ENCODE measurements at places on chromosomes 1 and 21.
A peak's percentile ranks its signal among the peaks of the same experiment; 100 is the strongest.

- no peak for DNase-seq
Observed at GRCh38 chr1:240278082-240278481, 186.4 kb downstream of the FMN2 start.

DNA sequence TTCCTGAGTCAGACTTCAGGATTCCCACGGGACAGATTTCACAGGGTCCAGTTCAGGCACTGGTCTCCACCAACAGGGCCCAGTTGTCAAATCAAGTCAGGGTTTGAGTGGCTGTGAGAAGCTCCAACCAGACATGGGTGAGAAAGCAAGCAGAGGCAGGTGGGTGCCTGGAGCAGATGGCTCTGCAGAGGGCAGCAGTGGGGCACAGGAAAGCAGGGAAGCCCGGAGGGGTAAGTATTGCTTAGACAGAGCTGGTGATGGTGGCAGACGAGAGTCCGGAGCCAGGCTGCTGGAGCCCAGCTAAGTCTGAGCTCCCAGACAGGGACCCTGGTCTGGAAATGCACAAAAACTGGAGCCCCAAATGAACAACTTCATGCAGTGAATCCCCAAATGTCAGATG is 40.4 kb downstream of the RIMS3 start:
- DNase-seq, result no peak

GRCh38 chr21:26539566-26539965 is 33.5 kb downstream of the CYYR1 start:
- no peak for DNase-seq

DNA sequence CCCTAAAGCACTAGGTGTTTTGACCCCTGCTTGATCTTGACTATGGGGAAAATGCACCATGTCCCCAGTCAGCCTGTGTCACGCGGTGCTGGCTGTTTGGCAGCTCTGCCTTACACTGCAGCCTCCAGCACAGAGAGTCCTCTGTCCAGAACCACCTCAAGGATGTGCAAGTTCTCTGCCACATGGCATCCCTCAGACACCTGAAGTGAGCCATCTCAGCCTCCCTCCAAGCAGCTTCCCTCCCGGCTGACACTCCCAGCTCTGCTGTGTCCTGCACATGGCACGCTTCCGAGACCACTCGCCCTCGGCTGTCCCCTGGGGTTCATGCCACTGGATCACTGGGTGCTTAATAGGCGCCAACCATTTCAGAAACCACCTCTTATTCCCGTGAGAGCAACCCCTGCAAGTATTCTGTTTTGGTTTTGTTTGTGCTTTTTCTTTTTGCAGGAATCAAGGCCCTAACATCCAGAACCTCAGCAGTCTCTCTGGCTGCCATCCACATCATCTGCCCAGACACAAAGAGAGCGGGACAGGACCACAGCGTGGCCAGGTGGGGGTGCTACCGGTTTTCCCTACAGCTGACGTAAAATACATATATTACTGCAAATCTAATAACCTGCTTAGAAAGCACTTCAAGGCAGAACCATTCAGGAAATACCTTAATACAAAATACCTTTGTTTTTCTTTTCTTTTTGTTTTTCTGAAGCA is 45.7 kb downstream of the CAPZB start:
- no peak for DNase-seq

DNA sequence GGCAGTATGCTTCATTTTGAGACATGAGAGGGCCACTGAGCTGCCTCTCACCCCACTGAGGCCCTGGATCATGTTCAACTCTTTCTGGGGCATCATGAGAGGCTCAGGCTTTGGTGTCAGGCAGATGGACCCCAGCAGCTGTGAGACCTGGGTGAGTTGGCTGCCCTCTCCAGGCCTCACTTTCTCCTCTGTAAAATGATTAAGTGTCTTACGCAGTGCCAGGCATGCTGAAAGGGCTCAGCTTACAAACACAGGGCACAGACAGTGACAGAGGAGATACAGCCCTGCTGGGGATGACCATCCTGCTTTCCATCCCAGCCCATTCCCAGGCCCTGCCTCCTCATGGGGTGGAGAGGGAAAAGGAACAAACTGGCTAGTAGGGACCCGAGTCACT is 387.4 kb downstream of the MATN1 start:
- DNase-seq, result no peak

- no peak for DNase-seq
Observed at GRCh38 chr1:63935553-63935952, 161.7 kb downstream of the ROR1 start.

DNA sequence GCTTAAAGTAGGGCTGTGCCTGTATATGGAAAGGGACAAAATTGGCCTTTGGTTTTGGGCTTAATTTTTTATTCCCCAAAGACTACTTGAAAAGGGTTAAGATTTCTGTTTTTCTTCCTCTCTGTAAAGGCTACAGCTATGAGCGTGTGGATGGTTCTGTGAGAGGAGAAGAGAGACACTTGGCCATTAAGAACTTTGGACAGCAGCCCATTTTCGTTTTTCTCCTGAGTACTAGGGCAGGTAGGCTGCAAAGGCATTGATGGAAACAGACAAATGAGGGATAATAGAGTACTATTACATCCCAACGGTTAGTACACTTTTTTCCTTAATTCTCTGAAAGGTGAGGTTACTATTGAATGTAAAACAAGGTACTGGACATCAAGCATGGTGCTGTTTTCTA is 29.6 kb downstream of the CHD1L start:
- DNase-seq, result no peak

DNA sequence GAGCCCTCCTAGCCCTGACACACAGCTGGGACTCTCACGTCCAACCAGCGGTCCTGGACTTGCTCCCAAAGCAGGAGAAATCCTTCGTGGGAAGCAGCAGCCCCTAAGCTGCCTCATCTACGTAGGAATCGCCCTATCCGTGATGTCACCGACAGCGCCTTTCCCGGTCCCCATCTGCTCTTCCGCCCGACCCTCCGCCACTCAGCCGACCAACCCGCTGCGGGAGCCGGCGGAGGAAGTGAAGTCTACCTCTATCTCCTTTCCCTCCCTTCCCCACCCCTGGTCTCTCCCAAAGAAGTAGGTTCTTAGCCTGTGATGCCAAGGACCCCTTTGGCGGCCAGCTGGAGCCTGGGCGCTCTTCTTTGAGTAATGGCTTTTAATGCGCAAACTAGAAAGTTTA is 272.1 kb downstream of the FAM72C start:
- DNase-seq, result no peak

DNA sequence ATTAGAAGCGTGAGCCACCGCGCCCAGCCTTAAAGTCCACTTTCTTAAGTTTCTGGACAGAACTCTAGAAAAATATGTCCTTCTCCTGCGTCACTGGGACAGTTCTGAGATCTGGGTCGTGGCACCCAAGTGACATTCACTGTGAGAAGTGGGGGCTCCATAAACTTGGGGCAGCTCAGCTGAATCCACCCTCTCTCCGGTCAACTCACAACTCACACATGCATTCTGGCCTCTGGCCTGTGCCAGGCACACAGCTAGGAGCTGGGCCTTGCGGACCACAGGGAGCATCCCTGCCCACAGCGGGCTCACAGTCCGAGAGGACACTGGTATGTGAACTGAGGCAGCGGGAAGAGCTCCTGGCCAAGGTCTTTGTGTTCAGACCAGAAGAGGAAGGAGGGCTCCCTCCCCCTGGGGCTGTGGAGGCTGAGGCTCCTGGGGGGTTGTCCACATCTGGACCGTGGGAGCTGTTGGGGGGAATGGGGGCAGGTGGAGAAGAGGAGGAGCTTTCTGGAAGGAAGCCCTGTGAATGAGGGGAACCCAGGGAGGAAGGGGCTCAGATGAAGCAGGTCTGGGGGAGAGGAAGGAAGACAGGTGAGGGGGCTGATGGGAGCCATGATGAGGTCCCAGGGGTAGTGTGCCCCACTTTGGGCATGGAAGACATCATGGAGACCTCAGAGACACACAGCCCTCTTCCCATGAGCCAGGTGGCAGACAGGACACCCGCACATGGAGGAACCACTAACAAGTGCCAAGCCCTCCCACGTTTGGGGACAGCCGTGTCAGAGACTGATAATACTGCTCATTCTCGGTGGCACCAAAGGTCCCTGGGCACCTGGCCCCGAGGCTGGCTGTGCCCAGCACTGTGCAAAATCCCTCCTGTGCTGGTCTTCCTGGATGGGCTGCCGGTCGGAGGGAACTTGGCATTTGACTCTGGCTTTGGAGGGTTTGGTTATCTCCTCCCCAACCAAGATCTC is 191.0 kb upstream of the VAMP3 start:
- DNase-seq, result no peak

GRCh38 chr1:17576519-17576853 is 37.0 kb downstream of the ARHGEF10L start:
- no peak for DNase-seq

- no peak for DNase-seq
Observed at GRCh38 chr1:229942501-229942900, 124.5 kb upstream of the GALNT2 start.

GRCh38 chr1:77739235-77739634 is 20.4 kb downstream of the USP33 start:
- DNase-seq, result no peak

- no peak for DNase-seq
Observed at GRCh38 chr1:30919025-30919881, 10.7 kb upstream of the SDC3 start.

DNA sequence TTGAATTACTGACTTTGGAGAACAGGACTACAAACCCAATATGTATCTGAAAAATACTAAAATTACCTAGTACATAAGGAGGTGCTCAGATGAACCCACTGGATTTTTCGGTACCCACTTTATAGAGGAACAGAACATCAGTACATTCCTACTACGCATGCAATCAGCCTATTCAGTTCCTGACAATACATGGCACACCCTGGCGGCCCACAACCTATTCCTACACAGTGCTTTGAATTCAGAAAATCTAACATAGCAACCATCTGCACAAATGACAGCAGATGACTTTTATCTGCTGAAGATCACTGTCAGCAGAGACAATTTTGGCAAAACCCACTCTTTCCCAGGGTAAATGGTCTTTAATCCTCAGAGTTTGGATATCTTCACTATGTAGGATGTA is 257.1 kb upstream of the GREM2 start:
- DNase-seq, result no peak

GRCh38 chr1:110069404-110070281 is 829 bp downstream of the ALX3 start:
- DNase-seq, result peak; percentile 55

DNA sequence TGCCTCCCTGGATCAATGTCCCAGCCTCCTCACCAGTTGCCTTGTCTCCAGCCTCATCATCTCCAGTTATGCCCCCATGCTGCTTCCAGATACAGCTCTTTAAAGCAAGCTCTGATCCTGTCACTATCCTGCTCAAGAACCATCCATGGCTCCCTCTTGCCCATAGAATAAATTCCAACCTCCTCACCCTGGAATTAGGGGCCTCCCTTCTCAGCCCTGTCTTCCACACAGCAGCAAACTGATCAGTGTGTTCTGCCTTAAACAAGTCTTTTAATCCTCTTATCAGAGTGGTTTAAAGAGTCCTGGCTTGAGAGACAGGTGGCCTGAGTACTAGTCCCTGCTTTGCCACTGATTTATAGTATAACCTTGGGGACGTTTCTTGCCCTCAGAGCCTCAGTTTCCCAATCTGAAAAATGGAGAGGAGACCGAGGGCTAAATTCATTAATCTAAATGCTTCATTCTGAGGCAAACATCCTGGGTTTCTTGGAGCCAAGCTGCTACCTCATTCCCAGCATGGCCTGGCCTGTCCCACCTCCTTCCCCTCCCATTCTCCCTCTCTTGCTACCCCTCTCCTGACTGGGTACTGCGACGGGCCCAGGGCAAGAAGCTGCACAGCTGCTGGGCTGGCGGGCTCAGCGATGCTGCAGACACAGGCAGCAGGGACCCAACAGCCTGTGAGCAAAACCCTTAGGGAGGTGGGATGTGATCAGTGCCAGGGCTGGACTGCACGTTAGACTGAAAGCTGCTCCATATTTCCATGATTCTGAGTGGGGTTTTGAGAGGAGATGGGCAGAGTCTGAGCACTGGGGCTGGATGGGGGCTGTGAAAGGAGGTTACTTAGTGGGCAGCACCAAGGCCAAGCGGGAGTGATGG is 221.4 kb downstream of the PTPRU start:
- DNase-seq, result no peak

DNA sequence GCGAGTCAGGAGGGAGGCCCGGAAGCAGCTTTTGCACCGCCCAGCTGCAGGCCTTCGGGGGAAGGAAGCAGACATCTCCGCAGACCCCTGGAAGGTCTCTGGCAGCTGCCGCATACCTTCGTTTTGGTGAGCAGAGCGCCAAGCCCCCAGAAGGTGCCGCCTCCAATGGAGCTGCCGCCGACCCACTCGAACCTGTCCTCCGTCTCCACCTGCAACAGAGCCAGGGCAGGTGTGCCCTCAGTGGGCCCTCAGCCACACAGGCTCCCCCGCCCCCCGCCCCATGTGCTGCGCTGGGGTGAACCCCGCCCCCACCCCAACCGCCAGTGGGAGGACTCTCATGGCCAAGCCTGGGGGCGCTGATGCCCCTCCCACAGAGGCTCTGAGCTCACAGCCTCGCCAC is 6.2 kb downstream of the PANK4 start:
- no peak for DNase-seq

- DNase-seq, result no peak
Observed at GRCh38 chr1:28470146-28470545, 35.7 kb upstream of the RCC1 start.

- no peak for DNase-seq
Observed at GRCh38 chr1:217026531-217026930, 303.3 kb upstream of the ESRRG start.

DNA sequence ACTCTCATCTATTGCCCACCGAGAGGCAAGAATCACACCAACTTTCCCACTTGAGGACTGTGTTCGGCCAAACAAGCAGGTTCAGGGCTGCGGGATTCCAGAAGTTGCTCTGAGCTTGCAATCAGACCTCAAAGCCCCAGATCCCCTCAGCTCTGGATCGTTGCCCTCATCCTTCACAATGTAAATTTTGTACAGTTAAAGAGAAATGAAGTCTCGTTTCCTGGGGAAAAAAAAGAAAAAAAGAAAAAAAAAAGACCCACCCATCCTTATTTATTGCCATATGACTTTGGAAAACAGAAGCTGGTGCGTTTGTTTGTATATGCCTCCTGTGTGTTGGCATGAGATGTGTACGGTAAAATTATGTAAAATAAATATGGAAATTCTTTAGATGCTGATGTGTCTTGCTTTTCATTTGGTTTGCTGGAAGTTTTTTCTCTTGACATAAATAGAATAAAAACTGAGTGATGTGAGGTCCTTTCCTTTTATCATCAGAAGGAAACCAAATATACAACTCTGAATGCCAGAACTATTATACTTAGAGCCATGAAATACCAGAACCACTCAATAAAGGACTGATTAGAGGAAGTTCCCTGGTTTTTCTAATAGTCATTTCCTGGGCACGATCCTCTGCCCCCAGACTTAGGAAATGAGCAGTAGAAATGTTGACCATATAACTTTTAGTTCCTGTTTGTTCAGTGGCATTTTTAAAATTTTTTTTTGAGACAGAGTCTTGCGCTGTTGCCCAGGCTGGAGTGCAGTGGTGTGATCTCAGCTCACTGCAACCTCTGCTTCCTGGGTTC is 48.7 kb downstream of the LHX4 start:
- no peak for DNase-seq

DNA sequence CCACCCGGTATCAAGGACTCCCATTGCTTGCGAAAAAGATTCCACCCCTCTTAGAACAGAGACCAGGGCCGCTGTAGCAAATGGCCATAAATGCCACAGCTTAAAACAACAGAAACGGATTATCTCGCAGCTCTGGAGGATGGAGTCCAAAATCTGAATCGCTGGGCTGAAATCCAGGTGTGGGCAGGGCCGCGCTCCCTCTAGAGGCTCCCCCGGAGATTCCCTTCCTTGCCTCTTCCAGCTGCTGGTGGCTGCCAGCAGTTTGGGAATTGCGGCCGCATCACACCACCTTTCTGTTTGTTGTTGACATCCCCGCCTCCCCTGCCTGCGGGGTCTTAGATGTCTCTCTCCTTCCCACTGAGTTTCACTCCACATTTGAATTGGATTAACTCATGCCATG is 15.6 kb downstream of the PDE9A start:
- no peak for DNase-seq
